Cortex of kidney (tissue), 1 donor: ENCODE measurements at places on chromosomes 7 and 10.

GRCh38 chr10:112966194-112966855 lies 16.3 kb downstream of the TCF7L2 start:
- no peak for DNase-seq

DNA sequence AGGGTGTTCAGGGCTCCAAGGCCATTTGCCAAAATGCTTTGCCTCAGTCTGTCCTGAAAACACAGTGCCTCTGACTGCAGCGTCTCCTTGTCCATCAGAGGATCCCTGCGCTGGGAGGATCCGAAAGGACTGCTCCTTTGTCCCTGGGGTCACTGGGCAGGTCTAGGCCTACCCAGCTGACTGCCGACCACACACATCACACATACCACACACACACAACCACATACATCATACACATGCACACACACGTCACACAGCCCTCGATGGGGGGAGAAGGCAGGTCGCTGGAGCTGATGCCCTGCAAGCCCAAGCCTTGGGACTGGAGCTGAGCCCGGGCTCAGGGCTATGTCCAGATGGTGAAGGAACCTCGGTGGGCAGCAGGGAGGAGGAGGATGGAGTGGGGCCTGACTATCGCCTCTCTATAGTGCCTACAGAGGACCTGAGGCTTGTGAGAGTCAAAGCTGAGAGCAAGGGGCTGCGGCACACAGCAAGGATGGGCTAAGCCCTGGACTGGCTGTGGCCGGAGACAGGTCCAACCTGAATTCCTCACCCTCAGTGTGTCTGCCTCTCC lies 29.1 kb downstream of the GPRIN2 start:
- no peak for DNase-seq

- DNase-seq: no peak
Measured at GRCh38 chr7:77293046-77293445, 93.4 kb upstream of the FGL2 start.

GRCh38 chr7:94974423-94974822 lies 67.0 kb downstream of the PPP1R9A start:
- DNase-seq: no peak

GRCh38 chr10:70354556-70354955 lies 27.9 kb downstream of the LRRC20 start:
- no peak for DNase-seq

- no peak for DNase-seq
Measured at GRCh38 chr7:82677493-82677892, 233.9 kb upstream of the CACNA2D1 start.

DNA sequence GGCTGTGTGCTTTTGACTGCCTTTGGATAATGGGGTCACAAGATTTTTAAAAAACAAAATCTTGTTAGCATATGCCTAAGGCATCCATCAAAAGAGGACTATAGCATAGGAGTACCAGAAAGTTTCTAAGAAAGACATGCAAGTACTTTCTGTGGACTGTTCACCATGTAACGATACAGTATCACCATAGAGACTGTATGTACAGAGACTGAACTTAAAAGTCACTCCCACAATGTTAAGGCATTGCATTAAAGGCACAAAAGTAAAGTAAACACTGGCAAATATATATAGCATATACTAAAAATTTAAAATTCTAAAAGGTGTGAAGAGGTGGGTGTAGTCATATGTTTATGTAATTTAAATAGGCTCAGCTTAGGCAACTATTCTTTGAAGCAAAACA lies 190.9 kb downstream of the IMMP2L start:
- no peak for DNase-seq

DNA sequence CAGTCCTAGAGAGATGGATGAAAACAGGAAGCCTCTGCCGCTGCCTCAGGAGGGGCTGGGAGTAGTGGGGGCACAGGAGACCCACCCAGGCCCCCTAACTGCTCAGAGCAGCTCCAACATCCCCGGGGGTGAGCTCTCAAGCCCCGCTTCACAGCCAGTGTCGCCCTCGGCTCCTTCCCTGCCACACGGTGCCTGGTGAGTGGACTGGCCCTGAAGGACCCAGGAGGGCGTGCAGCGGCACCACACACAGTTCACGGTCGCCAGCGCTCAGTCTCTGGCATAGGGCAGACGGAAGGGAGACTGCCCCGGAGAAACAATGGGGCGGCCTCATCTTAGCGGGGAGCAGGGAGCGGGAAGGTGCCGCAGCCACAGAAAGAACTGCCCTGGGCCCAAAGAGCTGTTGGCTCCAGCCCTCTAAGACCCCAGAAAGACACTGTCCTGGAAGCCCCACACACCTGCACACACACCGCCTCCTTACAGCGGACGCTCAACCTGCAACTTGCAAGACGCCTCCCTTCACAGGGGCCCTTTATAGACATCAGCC lies 1.2 kb downstream of the CLDN15 start:
- DNase-seq: no peak

GRCh38 chr10:70295926-70296325 lies 12.1 kb upstream of the NPFFR1 start:
- no peak for DNase-seq

DNA sequence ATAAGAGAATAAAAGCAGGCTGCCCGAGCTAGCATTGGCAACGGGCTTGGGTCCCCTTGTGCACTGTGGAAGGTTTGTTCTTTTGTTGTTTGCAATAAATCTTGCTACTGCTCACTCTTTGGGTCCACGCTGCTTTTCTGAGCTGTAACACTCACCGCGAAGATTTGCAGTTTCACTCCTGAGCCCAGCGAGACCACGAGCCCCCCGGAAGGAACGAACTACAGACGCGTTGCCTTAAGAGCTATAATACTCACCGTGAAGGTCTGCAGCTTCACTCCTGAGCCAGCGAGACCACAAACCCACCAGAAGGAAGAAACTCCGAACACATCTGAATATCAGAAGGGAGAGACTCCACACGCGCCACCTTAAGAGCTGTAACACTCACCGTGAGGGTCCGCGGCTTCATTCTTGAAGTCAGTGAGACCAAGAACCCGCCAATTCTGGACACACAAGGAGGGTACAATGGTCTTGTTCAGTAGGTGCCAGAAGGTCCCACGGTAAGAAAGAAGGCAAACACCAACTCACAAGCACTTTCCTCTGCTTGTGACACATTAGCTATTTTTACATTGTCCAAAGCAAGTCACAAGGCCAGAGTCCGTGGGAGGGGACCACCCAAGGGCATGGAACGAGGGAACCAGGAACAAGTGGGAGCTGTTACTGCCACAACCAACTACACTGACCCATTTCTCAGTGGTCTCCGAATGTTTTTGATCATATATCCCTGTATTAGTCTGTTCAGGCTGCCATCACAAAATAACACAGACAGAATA lies 29.2 kb upstream of the CACUL1 start:
- no peak for DNase-seq

GRCh38 chr10:131925716-131926115 lies 24.9 kb downstream of the PPP2R2D start:
- DNase-seq: no peak

DNA sequence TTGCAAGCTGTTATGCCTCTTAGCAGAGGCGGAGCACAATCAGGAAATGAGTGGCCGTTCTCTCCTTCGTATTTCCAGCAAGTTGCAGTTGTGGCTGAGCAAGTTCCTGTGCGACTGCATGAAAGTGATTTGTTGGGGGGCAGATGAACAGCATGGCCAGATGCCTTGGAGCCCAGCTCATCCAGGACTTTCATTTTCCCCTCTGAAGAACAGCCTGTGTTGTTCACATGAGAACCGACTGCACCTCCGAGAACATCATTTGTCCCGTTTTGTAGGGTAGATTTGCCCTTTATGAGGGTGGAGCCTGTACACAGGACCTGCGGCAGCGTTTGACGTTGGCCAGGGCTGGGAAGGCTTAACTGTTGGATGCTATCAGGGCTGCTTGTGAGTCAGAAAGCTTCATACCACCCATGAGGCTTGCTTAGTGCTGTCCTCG lies 4.4 kb downstream of the BAG3 start:
- DNase-seq: no peak

DNA sequence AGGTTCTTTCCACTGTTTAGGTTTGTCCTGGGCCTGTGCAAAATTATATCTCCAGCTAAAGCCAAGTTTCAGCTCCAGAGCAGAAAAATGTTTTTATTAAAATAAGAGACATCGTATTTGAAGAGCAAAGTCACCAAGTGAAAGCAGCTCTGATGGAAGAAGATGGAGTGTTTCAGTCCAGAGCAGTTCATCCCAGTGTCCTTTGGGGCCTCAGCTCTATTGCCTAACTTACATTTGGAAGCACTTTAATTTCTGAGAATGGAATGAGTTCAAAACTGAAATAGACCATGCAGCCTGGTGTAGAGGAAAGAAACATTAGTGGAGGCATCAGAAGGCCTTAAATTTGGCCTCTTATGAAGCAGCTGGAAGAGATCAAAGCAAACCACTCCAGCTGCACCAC lies 545.2 kb downstream of the SORCS1 start:
- no peak for DNase-seq

DNA sequence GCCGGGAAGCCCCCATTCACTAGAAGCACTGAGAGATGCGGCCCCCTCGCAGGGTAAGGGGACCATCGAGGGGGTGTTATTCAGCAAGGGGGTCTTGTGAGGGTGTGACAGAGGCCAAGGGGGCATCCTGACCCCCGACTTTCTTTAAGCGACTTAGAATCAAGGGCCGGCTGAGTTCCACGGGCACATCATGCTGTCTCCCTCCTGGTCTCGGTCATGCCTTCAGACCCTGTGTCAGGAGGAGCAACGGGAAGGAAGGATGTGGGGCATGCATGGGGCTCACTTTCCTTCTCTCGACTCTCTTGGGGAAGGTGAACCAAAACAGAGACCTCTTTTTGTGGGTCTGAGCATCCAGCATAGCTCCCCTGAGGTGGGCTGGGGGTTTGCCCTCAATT lies 2.5 kb downstream of the ACSL5 start:
- DNase-seq: no peak
